Stimulated activated CD4-positive, alpha-beta T cell treated with anti-CD3 and anti-CD28 coated beads, Interleukin-1b, Interleukin-23, amount 100 ng/mL, for 48 hours (primary cell): ENCODE measurements at places on chromosomes 3 and 15.

DNA sequence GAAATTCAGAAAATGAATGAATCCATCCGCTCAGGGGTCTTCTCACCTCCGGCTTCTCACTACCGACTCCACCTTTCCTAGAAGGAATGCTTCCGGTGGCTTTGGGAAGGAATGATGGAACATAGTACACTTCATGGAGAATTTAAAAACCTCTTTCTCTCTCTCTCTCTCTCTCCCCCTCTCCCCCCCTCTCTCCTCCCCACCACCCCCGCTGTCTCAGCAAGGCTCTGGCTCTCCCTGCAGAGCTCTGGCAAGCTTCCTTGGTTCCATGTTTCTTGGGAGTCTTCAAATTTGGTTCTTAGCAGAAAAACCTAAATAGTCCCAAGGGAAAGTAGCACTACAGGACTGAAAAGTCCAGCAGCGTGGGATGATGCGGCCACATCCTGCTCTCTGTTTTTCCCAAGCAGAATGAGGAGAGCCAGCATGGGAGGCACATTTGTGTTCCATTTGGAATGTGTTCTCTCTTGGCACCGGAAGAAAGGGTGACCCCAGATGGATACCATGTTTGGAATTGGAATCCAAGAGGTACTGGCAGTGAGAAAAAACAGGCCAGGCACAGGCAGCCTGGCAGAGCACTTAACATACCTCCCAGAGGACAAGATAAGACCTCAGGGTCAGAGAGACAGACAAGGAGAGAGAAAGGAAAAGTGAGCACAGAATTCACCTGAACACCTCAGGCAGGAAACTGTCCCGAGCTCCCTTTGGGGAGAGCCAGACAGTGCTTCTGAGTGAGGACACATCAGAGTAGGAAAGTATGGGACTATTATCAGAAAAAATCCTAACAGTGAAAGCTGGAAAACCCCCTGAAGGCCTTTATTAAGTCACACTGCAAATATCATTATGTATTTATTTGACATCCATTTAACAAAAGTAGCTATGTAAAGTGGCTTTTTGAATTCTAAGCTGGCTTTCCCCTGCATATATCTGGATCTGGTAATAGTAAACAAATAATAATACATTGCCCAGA, at the start of gene POPDC2:
POPDC2 (minus strand) TSS at position 116 of the 967 bp plus-strand sequence. CDS start 166 bp downstream, outside the sequence.
- no peak for DNase-seq

- DNase-seq = no peak
These were observed 19.2 kb downstream of the SNX33 start for GRCh38 chr15:75666823-75667501.

DNA sequence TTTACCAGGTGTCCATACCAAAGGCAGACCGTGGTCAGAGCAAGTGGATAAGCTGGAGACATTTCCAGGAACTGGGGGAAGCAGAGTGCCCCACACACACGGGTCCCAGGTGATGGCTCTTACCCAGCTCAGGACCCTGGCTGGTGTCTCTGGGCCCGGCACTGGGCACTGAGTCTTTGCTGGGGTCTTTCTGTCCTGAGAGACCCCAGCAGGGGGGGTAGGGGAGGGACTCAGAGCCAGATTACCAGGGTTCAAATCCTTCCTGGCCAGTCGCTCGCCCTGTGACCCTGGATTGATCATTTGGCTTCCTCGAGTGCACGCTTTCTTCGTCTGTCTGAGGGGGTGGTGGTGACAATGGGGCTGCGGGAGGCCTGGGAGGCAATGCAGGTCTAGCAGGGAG, 95.7 kb downstream of the PLXNA1 start:
- DNase-seq = no peak

DNA sequence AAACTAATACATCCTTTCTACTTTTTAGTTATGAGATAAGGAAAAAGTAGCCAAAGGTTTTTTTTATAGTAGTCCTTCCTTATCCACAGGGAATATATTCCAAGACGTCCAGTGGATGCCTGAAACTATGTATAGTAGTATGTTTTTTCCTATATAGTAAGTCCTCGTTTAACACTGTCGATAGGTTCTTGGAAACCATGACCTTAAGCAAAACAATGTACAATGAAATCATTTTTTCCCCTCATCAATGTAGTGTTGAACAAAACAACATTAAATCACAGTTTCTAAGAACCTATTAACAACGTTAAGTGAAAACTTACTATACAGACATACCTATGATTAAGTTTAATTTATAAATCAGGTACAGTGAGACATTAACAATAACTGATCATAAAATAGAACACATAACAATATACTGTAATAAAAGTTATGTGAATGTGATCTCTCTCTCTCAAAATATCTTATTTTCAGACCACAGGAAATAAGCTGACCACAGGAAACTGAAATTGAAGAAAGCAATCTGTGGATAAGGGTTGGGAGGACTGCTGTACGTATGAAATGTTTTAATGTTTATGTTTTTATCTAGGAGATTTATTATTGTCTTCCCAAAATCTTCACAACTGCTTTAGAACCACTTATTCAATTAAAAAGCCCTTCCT, 20.6 kb downstream of the COPS2 start:
- DNase-seq = no peak

DNA sequence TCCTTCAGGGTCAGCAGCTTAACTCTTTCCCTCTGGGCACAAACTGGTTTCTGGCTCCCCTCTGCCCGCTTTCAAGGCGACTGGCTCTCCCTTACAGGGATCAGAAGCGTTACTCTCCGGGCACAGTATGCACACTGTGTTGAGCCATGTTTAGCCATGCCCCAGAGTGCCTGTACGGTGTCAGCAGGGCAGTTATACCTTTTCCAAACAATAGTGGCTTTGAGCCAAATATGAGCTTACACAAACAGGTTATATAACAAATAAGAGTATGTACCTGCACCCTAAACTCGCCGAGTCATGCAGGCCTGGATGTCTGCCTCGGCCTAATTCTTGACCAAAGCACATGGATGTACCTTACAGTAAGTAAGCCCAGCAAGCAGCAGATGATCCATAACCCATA, 175.6 kb upstream of the ANKRD28 start:
- DNase-seq = no peak

DNA sequence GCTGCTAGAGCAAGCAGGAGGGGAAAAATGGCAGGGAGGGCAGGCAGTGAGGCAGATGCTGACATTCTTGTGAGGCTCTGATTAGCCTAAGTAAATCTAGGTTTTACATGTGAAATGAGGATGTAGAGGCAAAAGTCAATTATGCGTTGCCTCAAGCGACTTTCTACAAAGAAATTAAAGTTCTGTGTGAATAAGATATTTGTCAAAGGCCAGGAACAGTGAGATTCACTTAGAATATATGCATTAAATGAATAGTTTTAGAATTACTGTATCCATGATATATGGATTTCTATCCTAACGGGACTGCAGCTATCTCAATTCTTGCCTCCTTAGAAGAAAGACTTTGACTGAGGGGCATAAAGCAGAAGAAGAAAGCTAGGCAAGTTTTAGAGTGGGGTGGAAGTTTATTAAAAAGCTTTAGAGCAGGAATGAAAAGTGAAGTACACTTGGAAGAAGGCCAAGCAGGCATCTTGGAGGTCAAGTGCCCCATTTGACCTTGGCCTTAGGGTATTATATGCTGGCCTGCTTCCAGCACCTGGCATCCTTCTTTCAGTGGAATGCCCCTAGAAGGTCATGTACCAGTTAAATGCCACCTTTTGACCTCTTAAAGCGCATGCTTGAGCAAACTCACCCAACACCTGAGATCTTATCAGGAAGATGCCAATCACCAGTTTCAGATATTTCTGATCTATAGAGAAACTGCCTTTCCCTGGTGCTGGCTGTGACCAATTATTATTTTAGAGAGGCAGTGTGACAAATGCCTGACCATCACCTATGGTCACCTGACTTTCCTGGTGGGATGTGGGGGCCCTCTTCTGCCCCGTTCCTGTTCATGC, 38.2 kb downstream of the OSTN start:
- DNase-seq = no peak

DNA sequence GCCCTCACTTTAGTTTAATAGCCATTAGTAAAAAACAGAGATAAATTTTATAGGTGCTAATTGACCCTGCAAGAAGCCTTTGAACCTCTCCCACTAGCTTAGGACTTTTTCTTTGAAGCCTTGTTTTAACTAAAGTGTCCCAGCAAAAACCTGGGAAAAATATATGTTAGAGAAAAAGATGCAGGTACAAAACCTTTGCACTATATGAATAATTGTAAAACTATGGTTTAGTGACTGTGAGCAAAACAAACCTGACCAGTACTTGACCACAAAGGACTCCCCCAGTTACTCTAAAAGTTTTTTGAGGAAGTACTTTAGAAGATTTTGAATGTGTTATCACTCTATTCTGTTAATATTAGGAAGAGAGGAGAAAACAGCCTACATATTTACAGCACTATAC, 123.3 kb upstream of the TP63 start:
- no peak for DNase-seq

DNA sequence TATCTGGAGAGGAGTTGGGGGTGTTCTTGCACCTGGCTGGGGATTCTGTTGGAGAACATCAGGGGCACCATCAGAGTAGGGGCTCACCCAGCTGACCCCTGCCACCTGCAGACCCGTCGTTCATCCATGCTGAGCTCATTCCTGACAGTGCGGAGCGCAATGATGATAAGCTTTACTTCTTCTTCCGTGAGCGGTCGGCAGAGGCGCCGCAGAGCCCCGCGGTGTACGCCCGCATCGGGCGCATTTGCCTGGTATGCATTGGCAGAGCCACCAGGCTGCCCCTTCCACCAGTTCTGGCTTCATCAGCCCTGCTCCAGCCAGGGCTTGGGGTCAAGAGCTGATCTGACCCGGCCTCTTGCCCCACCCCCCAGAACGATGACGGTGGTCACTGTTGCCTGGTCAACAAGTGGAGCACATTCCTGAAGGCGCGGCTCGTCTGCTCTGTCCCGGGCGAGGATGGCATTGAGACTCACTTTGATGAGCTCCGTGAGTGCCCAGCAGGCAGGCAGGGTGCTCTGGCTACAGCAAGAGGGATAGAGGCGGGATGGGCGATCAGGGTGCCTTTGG, 8.8 kb upstream of the GNAT1 start:
- no peak for DNase-seq

DNA sequence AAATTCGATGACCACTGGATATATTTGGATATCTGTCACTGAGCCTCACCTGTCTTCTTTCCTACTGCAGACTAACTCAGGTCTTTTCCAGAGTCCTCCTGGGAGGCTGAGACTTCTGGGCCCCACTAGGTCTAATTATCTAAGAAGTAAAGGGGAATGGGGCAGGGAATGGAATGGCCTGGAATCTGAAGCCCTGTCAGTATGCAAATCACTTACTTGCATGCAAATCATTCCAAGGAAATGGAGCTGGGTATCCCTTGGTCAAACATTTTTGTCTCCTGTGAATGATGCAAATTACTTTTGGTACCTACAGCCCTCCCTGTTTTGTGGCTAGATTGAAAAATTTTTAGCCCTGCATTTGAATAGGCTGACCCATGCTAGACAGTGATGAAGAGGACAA, 5.3 kb upstream of the SPSB4 start:
- DNase-seq = no peak

- DNase-seq = no peak
These were observed 110.7 kb downstream of the LRRC49 start for GRCh38 chr15:71003319-71003718.

DNA sequence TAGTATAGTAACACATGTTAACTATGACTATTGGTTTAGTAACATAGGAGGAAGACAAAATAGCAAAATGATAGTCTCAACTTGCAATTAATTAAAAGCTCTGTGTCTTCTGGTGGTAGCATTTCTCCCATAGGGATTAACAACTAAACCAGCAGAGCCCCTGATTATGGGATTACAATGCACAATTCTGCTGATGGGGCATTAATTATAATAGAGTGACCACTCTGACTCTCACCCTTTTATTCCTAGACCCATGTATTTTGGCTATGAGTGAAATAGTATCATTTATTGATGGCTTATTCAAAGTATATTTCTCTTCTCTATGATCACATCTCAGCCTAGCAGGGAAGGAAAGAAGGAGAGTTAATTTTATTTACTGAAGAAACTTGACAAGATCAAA, 17.5 kb upstream of the GOLGA8B start:
- DNase-seq = no peak

GRCh38 chr15:101179341-101180153, 72.3 kb downstream of the CHSY1 start:
- no peak for DNase-seq

DNA sequence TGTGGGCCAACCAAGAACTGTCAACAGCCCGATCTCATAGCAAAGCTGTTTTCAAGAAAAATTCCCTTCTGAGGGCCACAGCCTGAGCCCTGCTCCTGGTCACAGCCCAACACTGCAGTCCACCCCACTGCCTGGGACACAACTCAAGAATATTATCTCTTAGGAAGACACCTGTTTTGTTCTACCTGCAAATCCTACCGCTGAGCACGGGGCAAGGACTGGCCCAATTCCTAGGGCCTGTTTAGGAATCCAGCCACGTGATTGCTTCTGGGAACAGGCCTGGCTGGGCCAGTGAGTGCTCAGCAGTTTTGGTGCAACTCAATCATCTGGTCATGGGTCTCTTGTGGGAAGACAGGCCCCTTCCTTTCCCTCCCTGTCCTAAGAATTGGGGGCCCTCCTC, 8.3 kb downstream of the ISLR2 start:
- no peak for DNase-seq

- DNase-seq = no peak
These were observed 4.8 kb downstream of the TNFAIP8L3 start for GRCh38 chr15:51089699-51090453.

GRCh38 chr3:145088917-145089316, 1072.1 kb downstream of the PLOD2 start:
- no peak for DNase-seq

DNA sequence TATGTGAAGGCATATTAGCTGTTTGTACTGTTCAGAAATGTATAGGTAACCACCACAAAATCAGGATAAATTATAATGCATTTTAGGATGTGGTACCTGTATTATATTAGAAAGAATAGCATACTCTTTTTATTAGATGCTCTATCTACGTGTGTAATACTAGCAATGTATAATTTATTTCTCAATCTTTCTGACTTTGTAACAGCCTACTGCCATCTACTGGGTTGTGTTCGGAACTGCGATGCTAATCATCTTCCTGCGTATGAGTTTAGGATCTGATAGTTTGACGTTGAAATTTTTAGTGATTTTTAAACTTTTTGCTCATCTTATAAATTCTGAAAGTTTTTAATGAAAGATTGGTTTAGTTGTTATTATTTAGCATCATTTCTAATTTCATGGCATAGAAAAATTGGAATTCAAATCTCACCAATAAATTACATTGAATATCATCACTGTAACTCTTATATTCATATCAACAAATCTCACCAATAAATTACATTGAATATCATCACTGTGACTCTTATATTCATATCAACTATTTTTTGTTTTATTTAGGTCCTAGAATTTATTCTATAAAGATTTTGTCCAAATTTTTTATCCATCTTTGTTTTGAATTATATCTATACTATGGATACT, 322.7 kb upstream of the ZNF717 start:
- peak; percentile 1 for DNase-seq

DNA sequence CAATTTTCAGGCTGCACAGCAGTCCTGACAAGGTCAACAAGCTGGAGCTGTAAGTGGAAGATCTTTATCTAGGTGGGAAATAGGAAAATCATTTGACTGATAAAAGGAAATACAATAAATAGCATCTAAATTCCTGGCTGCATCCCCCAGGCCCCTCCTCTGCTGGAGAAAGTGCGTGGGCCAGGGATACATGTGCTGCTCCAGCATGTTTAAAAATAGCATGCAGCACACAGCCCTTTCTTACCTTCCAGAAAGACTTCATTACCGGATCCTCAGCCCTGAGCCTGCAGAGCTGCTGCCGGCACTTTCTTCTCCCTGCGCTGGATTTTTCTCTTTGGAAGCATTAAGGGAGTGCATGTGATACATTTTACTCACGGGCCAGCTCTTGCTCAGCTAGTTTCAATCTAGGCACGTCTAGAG, 77.3 kb downstream of the HMG20A start:
- no peak for DNase-seq
